Stomach (tissue), 19 donors: ENCODE measurements at places on chromosomes 11 and 22. TPM values are rescaled to one million over a fixed set of nuclear protein-coding genes. Genes with fewer than 3 reads are reported as not detected.

DNA sequence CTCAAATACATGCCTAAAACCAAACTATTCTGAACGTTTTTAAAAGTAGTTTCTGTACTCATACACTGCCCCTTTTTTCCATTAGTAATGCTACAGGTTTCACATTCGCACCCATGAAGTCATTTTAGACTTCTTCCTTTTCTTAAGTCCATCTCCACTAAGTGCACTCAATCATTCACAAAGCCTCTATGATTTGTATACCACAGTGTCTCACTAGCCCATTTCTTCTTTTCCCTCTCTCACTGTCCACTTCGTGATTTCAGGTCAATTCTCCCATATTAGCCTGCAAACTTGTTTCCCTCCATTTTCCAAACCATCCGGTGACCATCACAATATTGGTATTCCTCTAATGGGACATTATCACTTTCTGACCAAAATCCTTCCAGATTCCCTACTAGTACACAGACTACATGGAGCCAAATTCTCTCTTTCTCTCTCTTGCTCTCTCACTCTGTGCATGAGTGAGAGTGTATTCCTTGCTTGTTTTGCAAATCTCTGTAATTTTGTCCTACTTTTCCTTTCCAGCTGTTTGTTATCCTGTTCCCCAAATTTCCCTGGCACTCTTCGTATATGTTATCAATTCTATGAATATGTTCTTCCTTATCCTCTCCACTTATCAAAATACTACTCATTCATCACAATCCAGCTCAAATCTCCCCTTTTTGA lies 3.4 kb upstream of the ZC3H12C start:
- H3K27me3 ChIP-seq = no peaks in the 10 kb centered on the region
- no peak overlapping the region for H3K27ac ChIP-seq

DNA sequence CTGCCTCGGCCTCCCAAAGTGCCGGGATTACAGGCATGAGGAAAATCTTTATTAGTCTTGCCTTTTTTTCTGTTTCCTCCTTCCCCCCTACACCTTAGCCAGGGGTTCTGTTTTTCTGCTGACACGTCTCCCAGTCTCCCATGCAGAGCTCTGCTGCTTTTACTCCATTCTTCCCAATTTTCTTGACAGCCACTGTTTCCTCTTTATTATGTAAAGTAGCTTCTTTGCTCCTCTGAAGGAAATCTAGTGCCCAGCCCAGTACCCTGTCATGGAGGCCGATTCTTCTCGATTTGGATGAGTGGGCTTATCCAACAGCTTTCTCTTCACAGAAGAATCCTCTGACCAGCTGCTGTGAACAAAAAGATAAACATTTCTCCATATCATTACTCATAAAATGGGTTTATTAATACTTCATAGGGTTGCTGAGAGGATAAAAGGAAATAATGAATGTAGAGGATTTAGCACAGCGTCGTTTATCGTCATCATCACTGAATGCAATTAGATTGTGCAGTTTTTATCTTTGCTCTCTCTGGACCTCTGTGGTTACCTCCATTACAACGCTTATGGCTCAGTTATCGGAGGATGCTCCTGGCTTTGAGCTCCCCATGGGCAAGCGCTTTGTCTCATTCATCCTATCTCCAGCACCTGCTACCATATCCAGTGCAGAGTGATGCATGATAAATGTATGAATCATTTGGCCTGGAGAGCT lies 375.6 kb upstream of the C11orf87 start:
- H3K27me3 ChIP-seq = no peaks in the 10 kb centered on the region
- H3K4me3 ChIP-seq = no peak overlapping the region
- DNase-seq = no peak
- H3K27ac ChIP-seq = no peak overlapping the region
- no peaks in the 10 kb centered on the region for H3K36me3 ChIP-seq

DNA sequence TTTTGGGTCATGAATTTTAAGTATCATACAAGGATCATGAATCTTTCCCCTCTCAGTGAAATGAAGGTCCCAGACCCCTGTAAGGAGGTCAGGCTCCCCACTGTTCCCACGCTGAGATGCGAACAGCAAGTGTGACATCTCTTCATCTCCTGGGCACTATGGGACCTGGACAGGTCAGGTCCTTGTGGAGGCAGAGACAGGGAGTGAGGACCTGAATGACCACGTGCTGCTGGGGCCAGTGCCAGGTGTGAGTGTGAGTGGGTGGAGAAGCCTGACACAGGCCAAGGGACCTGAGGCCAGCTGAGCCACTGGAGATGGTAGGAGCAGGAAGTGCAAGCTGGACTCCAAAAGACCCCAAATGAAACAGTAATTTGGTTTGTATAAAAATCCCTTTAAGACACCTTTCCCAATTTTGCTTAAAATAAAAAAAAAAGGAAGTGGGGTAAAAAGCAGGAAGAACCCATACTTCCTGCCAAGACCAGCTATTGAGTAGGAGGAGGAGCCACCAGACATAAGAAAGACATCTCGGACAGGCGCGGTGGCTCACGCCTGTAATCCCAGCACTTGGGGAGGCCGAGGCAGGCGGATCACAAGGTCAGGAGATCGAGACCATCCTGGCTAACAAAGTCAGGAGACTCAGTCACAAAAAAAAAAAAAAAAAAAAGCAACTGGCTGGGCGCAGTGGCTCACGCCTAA lies 35.4 kb upstream of the SERPIND1 start:
- no peak for DNase-seq
- peaks cover 18% of the 10 kb centered on the region for H3K36me3 ChIP-seq
- H3K27me3 ChIP-seq = no peaks in the 10 kb centered on the region

Gene CYP2R1
- total RNA-seq = 129 TPM

GRCh38 chr22:44842417-44842816 lies 90.0 kb downstream of the ARHGAP8 start:
- no peak for DNase-seq
- no peak overlapping the region for H3K27ac ChIP-seq
- peaks cover 4% of the 10 kb centered on the region for H3K4me1 ChIP-seq
- peaks cover 6% of the 10 kb centered on the region for H3K27me3 ChIP-seq
- no peaks in the 10 kb centered on the region for H3K36me3 ChIP-seq

DNA sequence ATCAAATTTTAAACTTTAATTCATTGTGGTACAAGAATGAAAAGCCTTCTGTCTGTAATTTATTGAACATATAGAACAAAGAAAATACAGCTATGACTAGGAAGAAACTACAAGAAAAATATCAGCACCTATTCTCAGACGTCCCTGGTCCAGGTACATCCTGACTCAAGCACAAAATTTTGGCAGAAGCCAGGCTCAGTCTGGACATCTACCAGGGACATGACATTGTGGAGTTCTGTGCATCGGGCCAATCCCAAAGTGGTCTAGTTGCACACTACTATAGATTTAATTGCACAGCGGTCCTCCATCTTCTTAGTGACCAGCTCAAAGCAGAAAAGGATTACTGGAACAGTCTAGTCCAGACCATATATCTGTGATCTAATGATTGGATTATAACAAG lies 15.7 kb upstream of the CD59 start:
- H3K27ac ChIP-seq = no peak overlapping the region
- peaks cover 21% of the 10 kb centered on the region for H3K4me1 ChIP-seq
- H3K4me3 ChIP-seq = no peak overlapping the region
- no peaks in the 10 kb centered on the region for H3K27me3 ChIP-seq

DNA sequence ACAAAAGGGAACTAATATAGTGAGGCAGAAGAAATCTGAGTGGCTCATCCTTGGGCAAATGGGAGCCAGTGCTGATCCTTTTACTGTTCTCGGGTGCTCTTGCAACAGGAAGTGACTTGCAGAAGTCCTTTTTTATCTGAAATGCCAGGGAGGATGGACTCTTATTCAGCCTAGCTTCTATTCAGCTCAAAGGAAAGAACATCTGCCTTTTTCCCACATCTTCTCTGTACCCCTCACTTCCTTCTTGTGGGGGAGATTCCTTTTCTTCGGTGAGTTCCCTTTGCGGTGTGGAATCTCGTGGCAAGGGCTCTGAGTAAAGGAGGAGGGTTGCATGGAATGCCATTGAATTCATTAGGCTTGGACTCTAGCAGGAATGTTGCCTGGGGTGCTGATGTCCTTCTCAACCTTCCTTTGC lies 76.2 kb downstream of the ZBTB16 start:
- H3K36me3 ChIP-seq = peaks cover 2% of the 10 kb centered on the region
- peaks cover 100% of the 10 kb centered on the region for H3K4me1 ChIP-seq
- no peaks in the 10 kb centered on the region for H3K27me3 ChIP-seq
- no peak for DNase-seq

GRCh38 chr11:11701070-11701469 lies 79.3 kb upstream of the GALNT18 start:
- H3K4me3 ChIP-seq = no peak overlapping the region
- no peaks in the 10 kb centered on the region for H3K4me1 ChIP-seq
- DNase-seq = peak; percentile 28

GRCh38 chr22:17077255-17077654 lies 7.5 kb upstream of the IL17RA start:
- H3K27ac ChIP-seq = no peak overlapping the region
- no peak overlapping the region for H3K4me3 ChIP-seq
- no peaks in the 10 kb centered on the region for H3K4me1 ChIP-seq
- H3K27me3 ChIP-seq = no peaks in the 10 kb centered on the region
- no peak for DNase-seq

GRCh38 chr22:42732081-42732480 lies 11.4 kb upstream of the A4GALT start:
- H3K27ac ChIP-seq = no peak overlapping the region
- no peak overlapping the region for H3K4me3 ChIP-seq
- no peaks in the 10 kb centered on the region for H3K27me3 ChIP-seq
- H3K36me3 ChIP-seq = no peaks in the 10 kb centered on the region

- H3K27ac ChIP-seq = no peak overlapping the region
- H3K36me3 ChIP-seq = no peaks in the 10 kb centered on the region
- DNase-seq = no peak
- H3K27me3 ChIP-seq = no peaks in the 10 kb centered on the region
Observed at GRCh38 chr11:118838905-118839553, 44.7 kb upstream of the CXCR5 start.

Gene TSPAN18
- 25.9 TPM for total RNA-seq

GRCh38 chr11:86172894-86173293 lies 71.7 kb upstream of the EED start:
- no peaks in the 10 kb centered on the region for H3K27me3 ChIP-seq
- H3K36me3 ChIP-seq = no peaks in the 10 kb centered on the region
- DNase-seq = no peak
- no peak overlapping the region for H3K27ac ChIP-seq
- peaks cover 31% of the 10 kb centered on the region for H3K4me1 ChIP-seq

- H3K4me1 ChIP-seq = no peaks in the 10 kb centered on the region
- H3K4me3 ChIP-seq = no peak overlapping the region
- no peak for DNase-seq
- no peaks in the 10 kb centered on the region for H3K36me3 ChIP-seq
- no peaks in the 10 kb centered on the region for H3K27me3 ChIP-seq
- no peak overlapping the region for H3K27ac ChIP-seq
Observed at GRCh38 chr11:20715464-20715863, 46.1 kb downstream of the NELL1 start.

Gene CREBZF
- total RNA-seq = 320 TPM

- H3K4me1 ChIP-seq = no peaks in the 10 kb centered on the region
- no peaks in the 10 kb centered on the region for H3K36me3 ChIP-seq
Observed at GRCh38 chr11:110177086-110177456, 83.9 kb downstream of the ZC3H12C start.

Gene ARL14EP
- 47.7 TPM for total RNA-seq

Gene NECTIN1
- 5.4 TPM for total RNA-seq

- DNase-seq = peak; percentile 12
- no peaks in the 10 kb centered on the region for H3K4me1 ChIP-seq
- H3K36me3 ChIP-seq = no peaks in the 10 kb centered on the region
- no peak overlapping the region for H3K27ac ChIP-seq
- H3K4me3 ChIP-seq = no peak overlapping the region
- H3K27me3 ChIP-seq = no peaks in the 10 kb centered on the region
Observed at GRCh38 chr22:33443683-33444082, 385.5 kb upstream of the SYN3 start.

DNA sequence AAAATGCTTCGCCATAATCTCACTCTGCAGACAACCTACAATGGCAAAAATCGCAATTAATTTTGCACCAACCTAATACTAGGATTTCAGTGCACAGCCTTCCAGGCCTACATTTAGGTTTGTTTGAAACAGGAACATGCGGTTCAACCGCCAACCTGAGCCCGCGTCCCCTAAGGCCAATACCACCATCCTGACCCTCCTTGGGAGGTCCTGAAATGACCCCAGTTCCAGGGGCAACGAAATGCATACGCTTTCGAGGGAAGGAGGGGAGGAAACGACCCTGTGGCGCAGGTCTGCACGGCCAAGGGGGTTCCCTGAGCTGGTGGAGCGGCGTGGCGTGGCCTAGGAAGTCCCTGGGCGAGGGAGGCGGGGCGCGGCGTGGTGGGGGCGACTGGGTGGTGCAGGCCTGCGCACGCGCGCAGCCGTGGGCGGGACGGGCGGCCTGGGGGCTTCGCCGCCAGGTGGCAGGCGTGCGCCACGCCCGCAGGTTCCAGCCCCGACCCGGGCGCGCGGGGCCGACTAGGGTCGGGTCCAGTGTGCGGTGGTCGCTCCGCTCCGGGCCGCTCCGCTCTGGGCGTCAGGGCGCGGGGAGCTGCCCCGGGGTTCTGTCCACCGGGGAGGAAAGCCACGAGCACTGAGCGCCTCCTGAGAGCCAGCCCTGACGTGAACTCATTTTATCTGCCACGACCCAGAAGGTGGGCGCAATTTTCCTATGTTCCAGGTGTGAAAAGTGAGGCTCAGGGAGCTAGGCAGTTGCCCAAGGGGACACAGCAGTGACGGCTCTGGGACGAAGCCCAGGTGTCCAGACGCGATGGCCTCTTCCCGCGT lies 94.1 kb downstream of the SWAP70 start:
- peak overlapping the region; percentile 90 for H3K27ac ChIP-seq
- peak; percentile 95 for DNase-seq
- H3K4me1 ChIP-seq = peaks cover 36% of the 10 kb centered on the region

DNA sequence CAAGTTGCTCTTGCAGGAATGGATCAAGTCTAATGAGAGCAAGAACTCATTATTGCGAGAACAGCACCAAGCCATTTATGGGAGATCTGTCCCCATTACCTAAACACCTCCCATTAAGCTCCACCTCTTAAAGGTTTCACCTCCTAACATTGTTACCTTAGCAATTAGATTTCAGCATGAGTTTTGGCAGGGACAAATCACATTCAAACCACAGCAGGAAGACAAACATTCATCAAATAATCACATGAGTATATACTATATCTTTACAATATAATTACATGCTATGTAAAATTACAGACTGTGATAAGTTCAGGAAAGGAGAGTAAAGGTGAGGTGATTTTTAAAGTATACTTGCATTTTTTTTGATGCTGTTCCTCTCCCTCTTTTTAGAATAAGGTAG lies 6.6 kb upstream of the TEAD1 start:
- no peaks in the 10 kb centered on the region for H3K27me3 ChIP-seq
- no peak overlapping the region for H3K4me3 ChIP-seq
- no peaks in the 10 kb centered on the region for H3K4me1 ChIP-seq
- H3K36me3 ChIP-seq = no peaks in the 10 kb centered on the region
- H3K27ac ChIP-seq = no peak overlapping the region

Gene LGALS12
- total RNA-seq = not detected

DNA sequence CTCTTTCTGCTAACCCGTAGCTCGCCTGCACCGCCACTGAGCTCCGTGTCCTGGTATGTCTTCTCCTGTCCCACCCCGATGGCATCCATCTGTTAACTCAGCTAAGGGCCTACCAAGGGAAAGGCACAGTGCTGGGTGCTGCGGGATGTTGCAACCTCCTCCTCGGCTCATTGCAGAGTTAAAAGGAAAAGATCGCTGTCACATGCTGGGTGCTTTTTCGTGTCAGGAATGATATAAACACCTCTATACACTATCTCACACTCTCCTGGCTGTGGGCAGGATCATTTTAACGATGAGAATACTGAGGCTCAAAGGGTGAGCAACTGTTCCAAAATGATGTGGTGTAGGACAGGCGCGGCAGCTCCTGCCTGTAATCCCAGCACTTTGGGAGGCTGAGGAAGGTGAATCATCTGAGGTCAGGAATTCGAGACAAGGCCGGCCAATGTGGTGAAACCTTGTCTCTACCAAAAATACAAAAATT lies 10.1 kb downstream of the TXN2 start:
- DNase-seq = no peak
- no peak overlapping the region for H3K4me3 ChIP-seq
- peaks cover 62% of the 10 kb centered on the region for H3K4me1 ChIP-seq
- no peaks in the 10 kb centered on the region for H3K27me3 ChIP-seq
- H3K36me3 ChIP-seq = peaks cover 34% of the 10 kb centered on the region
- peak overlapping the region; percentile 34 for H3K27ac ChIP-seq
